Testis (tissue), 5 donors: ENCODE measurements at places on chromosomes 12 and 14.

- no peaks in the 10 kb centered on the region for H3K36me3 ChIP-seq
- no peaks in the 10 kb centered on the region for H3K27me3 ChIP-seq
- H3K4me1 ChIP-seq = no peaks in the 10 kb centered on the region
- no peak overlapping the region for H3K4me3 ChIP-seq
Measured at GRCh38 chr12:102016472-102016871, 45.3 kb downstream of the WASHC3 start.

GRCh38 chr14:87094913-87095312 lies 898.1 kb downstream of the GALC start:
- no peak overlapping the region for H3K4me3 ChIP-seq
- H3K27ac ChIP-seq = no peak overlapping the region
- no peaks in the 10 kb centered on the region for H3K36me3 ChIP-seq

GRCh38 chr12:82880442-82880901 lies 193.8 kb downstream of the TMTC2 start:
- H3K36me3 ChIP-seq = no peaks in the 10 kb centered on the region
- no peak overlapping the region for H3K27ac ChIP-seq
- no peak overlapping the region for H3K4me3 ChIP-seq
- no peak for DNase-seq

DNA sequence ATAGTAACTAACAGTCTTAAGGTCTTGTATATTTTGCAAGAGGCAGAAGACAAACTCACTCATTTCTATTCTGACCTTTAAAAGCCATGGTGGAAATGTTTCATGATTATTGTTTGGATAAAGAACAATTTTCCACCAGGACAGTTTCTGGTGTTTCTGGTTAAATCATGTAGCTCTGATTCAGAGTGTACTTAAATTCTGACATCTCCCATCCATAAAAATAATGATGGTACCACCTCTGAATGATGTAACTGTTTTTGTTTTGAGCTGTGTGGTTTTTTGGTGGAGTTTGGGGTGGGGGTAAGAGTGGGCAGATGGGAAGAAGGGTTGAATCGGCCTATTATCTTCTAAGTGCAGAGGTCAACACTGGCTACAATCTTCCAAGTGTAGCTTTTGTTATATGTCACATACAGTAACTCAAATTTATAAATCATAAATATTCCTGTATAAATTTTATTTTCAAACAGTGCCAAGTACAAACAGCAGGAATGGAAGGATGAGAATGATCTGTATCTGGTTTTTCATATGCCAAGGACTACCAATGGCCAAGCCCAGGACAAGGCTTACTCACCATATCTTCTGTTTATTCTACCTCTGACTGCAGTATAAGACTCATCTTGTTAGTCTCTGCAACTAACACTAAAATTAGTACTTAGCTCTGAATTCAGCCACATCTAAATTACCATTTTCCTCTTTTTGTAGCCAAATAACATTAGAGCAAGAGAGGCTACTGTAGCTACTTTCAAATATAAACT lies 108.7 kb downstream of the BCAT1 start:
- DNase-seq = no peak
- H3K27ac ChIP-seq = no peak overlapping the region
- no peak overlapping the region for H3K4me3 ChIP-seq
- no peaks in the 10 kb centered on the region for H3K36me3 ChIP-seq
- no peaks in the 10 kb centered on the region for H3K4me1 ChIP-seq
- no peaks in the 10 kb centered on the region for H3K27me3 ChIP-seq
